HuH-7 (cell line): ENCODE measurements at places on chromosomes 7 and 10.

GRCh38 chr10:124899151-124899550 lies 42.8 kb upstream of the ZRANB1 start:
- DNase-seq: no peak

GRCh38 chr7:74272305-74273038 lies 16.7 kb upstream of the CLIP2 start:
- DNase-seq: no peak

DNA sequence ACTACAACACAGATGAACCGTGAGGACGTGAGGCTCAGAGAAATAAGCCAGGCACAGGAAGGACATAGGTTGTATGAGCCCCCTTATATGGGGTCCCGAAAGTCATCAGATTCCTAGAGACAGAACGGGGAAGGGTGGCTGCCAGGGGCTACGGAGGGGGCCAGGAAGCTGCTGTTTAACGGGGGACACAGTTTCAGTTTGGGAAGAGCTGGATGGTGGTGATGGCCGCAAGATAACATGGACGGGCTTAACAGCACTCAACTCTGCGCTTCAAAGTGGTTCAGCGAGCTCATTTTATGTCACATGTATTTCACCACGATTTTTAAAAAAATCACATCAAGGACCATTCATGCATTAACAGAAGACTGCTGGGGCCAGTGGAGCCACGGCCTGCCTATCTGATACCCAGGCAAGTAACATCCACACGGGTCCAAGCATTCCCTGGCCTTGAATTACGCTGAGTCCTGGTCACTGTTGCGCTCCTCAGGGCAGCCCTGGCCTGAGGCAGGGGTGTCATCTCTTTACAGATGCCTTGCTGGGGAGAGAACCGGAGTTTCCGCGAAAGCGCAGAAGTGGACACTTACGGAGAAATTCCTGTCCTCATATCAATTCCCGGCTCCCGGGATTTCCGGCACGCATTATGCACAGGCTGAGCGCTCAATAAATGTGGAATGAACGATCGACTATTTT lies 1.5 kb downstream of the CARD11 start:
- DNase-seq: no peak

GRCh38 chr7:37590824-37591223 lies 92.7 kb upstream of the GPR141 start:
- DNase-seq: no peak

DNA sequence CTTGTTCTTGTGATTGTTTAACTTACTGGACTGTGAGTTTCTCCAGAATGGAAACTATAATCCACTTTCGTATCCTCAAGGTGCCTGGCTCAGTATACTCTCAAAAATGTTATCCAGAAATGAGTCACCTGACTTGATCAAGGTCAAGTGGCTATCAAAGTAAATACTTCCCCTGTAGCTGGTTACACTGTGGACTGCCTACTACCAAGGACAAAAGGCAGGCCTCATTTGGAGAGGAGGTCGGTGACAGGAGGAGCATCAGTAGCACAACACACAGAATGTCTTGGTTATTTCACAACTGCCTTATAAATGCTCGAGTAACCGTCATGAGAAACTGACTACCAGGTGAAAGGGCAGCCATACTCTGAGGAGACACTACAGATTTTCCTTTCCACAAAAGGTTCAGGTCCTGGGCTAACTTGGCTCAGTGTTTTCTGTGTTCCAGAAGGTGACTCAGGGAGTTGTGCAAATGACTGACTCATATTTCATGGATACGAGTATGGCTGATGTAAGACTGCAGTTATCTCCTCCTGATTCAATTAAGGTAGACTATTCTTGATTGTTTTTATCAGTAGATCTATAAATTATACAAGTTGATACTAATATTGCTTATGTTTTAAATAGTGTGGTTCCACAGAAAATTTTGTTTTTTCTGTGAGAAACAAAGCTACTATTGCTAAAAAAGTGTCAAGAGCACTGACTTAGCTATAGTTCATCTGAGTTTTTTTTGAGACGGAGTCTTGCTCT lies 4.2 kb upstream of the CCNY start:
- no peak for DNase-seq

DNA sequence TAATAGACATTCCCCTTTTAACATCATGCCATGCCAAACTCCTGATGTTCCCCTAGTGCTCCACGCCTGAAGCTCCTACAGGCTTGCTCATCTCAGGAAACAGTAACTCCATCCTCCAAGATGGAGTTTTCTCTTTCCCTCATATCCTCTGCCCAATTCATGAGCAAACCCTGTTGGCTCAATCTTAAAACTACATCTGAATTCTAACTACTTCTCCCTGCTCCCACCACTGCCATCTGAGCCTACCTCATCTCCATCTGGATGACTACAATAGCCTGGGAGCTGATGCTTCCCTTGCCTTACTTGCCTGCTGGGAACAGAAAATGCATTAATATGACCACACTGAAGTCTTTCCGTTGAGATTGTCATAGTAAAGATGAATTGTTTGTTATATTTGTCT lies 271.7 kb upstream of the MKLN1 start:
- DNase-seq: no peak

- no peak for DNase-seq
These were observed 61.1 kb upstream of the C10orf90 start for GRCh38 chr10:126731610-126731990.

GRCh38 chr10:29671228-29671780 lies 36.5 kb upstream of the SVIL start:
- DNase-seq: no peak

GRCh38 chr7:79512261-79512660 lies 58.8 kb upstream of the MAGI2 start:
- DNase-seq: no peak

- DNase-seq: no peak
These were observed 469.4 kb downstream of the KCNMA1 start for GRCh38 chr10:77168161-77168560.

- peak; percentile 84 for DNase-seq
These were observed 2.0 kb upstream of the ARPC1B start for GRCh38 chr7:99372275-99373090.

- DNase-seq: no peak
These were observed 222.5 kb upstream of the CACNA2D1 start for GRCh38 chr7:82665966-82666507.

GRCh38 chr10:5442990-5443370 lies 30.6 kb downstream of the NET1 start:
- no peak for DNase-seq

DNA sequence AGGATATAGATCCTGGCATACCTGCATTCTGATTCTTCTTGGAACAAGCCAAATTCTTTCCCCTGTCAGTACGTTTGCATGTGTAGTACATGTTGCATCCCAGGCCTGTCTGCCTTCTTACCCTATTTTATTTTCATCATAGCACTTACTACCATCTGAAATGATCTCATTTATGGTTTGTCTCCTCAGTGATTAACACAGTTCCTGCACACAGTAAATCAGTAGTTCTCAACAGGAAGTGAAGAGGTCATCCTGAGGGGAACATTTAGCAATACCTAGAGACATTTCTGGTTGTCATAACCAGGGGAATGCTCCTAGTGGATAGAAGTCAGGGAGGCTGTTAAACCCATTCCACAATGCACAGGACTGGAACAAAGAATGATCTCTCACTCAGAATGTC lies 38.2 kb upstream of the SLC26A4 start:
- DNase-seq: peak; percentile 40

- no peak for DNase-seq
These were observed 420.4 kb downstream of the DNAJB6 start for GRCh38 chr7:157757211-157757610.

- no peak for DNase-seq
These were observed 1.0 kb upstream of the ENO4 start for GRCh38 chr10:116848032-116848943.

DNA sequence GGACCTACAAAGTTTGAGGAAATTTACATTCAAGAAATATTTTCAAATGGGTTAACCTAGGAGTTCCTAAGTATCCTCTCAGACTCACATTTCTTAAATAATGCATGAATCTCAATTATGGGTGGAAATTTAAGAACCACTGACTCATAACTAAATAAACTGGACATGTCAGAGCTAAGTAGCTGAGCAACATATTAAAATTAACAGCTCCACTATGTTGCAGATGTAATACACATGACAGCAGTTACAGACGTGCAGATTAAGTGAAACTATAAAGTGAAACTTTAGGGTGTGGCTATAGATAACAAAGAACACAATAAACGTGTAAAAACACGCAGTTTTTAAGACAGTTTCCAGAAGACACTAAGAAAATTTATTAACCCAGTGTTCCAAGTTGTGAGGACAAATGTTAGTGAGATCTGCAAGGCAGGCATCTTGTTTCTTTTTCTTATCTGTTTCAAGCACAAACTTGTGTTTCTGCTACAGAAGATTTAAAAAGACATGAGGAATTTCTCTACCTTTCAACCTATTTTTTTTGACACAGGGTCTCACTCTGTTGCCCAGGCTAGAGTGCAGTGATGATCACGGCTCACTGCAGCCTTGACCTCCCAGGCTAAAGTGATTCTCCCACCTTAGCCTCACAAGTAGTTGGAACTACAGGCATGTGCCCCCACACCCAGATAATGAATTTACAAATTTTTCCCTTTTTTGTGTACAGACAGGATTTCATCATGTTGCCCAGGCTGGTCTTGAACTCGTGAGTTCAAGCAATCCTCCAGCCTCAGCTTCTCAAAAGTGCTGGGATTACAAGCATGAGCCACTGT lies 25.3 kb downstream of the DNMBP start:
- DNase-seq: no peak

DNA sequence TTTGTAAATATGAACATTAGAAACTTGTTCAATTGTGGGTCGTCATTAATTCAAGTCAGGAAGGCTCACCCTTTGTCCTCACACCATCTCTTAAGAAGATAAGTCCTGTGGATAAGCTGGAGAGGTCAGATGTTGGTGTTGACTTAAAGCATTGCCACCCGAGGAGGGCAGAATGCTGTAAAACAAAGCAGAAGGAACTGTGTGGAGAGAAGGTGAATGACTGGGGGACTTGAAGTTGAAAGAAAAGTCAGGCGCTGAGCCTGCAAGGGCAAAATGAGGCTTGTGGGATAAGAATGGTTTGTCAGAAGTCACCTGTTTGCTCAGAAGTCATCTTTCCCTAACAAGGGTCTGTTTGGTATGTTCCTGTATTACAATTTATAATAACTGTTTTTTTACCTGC lies 9.1 kb downstream of the RPA3 start:
- no peak for DNase-seq

GRCh38 chr7:4049202-4049601 lies 632.9 kb upstream of the FOXK1 start:
- DNase-seq: no peak

DNA sequence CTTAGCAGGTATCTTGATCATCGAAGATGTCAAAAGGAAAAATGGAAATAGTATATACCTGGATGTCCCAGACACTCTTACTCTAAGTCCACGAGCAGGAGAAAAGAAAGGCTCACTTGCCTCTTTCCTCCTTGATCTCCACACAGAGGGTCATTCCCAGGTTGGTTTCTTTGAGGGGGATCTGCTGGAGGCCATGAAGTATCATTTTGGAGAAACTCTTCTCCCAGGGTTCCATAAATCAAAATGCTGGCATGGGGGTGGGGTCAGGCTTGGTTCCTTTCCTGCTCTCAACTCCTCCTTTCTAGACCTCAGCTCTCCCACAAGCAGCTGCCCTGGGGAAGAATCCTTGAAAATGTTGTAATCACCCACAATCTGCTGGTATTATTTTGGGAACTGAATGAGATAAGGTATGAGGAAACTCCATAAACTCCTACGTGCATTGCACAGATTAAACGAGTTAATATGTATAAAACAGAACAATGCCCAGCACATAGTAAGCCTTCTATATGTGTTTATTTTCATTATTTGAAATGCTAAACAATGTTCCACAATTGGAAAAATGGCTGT lies 54.4 kb downstream of the PRKCQ start:
- DNase-seq: no peak

DNA sequence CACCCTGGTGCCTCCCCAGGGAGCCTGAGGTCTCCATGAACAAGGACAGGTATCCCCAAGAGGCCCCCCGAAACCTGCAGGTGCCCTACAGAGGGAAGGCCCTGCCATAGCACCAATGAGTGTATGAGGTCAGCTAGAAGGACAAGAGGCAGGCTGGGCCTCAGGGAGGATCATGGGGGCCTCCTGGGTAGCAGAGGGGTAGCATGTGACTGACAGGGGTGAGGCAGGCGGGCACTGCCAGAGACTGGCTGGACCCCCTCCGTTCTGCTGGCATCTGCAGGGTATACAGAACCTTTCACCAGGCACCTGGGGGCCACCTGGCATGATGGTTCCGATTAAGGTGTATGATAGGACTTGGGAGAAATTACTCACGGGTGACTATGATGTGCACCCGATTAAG lies 79.2 kb upstream of the KCTD7 start:
- no peak for DNase-seq
